ENCODE measurements at places on chromosomes 3 and 15. TPM values are rescaled to one million over a fixed set of nuclear protein-coding genes. Genes with fewer than 3 reads are reported as not detected.

- peak overlapping the region; percentile 97 for H3K4me3 ChIP-seq
- H3K27me3 ChIP-seq, result no peaks in the 10 kb centered on the region
- peak; percentile 86 for DNase-seq
Measured at GRCh38 chr3:173584838-173585831, 187.6 kb downstream of the NLGN1 start.

GRCh38 chr15:87901926-87902690 is 354.4 kb downstream of the NTRK3 start:
- H3K4me3 ChIP-seq, result no peak overlapping the region
- no peak for DNase-seq
- H3K36me3 ChIP-seq, result no peaks in the 10 kb centered on the region
- peaks cover 17% of the 10 kb centered on the region for H3K27me3 ChIP-seq
- no peaks in the 10 kb centered on the region for H3K4me1 ChIP-seq

- no peaks in the 10 kb centered on the region for H3K4me1 ChIP-seq
- no peaks in the 10 kb centered on the region for H3K36me3 ChIP-seq
- H3K27me3 ChIP-seq, result no peaks in the 10 kb centered on the region
- DNase-seq, result no peak
- no peak overlapping the region for H3K4me3 ChIP-seq
Measured at GRCh38 chr3:184656458-184656828, 55.4 kb downstream of the MAGEF1 start.

DNA sequence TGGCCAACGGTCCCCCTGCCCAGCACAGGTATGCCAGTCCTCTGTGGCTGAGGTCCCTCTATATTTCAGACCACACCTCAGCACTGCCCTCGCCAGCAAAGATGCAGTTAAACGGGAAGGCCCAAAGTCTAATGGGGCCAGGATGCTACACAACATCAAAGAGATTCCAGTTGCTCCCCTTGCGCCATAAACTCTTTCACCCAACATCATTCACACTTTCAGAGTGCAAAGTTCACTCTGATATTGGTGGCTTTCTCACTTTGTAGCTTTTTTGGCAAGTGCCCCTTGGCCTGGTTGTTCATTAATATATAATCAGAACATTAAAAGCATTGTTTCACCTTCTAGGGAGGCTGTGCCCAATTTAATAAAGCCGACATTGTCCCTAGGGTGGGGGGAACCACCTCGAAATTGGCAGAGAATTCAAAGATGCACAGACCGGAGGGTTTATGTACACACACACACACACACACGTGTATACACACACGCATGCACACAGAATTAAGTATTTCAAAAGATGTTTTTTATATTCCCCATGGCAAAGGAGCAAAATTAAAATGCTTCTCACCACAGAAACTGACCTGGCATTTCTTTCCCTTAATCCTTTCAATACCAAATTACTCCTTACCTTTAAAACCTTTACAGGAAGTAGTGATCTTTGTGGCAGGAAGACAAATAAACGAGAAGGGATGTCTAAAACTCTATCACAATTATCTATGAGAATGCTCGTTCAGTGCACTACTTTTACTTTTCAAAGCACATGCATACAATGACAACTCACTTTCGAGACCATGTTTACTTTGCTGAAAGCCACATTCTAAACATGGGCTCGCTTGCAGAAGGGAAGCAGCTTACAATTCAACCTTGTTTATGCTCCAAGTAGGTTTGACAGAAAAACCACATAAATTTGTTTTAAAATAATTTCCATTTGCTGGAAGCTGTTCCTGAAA is 19.5 kb downstream of the LRIG1 start:
- no peaks in the 10 kb centered on the region for H3K36me3 ChIP-seq
- no peaks in the 10 kb centered on the region for H3K27me3 ChIP-seq
- H3K4me1 ChIP-seq, result peaks cover 30% of the 10 kb centered on the region
- H3K27ac ChIP-seq, result no peak overlapping the region
- no peak for DNase-seq
- no peak overlapping the region for H3K4me3 ChIP-seq

GRCh38 chr15:68676926-68677325 is 98.1 kb downstream of the CORO2B start:
- H3K27me3 ChIP-seq, result no peaks in the 10 kb centered on the region
- no peaks in the 10 kb centered on the region for H3K36me3 ChIP-seq
- no peak overlapping the region for H3K27ac ChIP-seq
- no peak overlapping the region for H3K4me3 ChIP-seq
- no peak for DNase-seq

DNA sequence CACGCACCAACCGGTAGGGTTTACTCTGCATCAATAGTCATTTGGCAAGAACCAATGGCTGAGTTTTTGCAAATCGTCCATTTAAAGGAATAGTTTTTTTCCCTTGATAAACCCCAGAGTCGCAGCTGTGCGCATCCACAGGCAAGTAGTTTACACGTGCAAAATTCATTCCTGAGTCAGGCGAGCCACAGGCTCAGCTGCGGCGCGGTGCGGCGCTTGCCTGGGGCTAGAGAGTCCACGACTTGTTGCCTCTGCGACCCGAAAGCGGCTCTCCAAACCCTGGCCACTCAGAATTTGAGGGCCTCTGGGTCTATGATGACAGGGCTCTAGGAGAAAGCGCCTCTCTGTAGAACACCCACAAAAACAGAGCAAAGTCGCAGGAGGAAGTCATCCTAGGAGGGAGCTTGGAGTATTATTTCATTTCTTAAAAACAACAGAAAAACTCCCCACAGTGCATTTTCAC is 36.7 kb downstream of the ZIC4 start:
- no peaks in the 10 kb centered on the region for H3K36me3 ChIP-seq
- H3K27me3 ChIP-seq, result peaks cover 94% of the 10 kb centered on the region
- DNase-seq, result no peak

- H3K36me3 ChIP-seq, result no peaks in the 10 kb centered on the region
- H3K4me3 ChIP-seq, result peak overlapping the region; percentile 46
- H3K27ac ChIP-seq, result peak overlapping the region; percentile 83
- H3K27me3 ChIP-seq, result no peaks in the 10 kb centered on the region
Measured at GRCh38 chr15:62505762-62506161, 340.7 kb upstream of the C2CD4B start.

DNA sequence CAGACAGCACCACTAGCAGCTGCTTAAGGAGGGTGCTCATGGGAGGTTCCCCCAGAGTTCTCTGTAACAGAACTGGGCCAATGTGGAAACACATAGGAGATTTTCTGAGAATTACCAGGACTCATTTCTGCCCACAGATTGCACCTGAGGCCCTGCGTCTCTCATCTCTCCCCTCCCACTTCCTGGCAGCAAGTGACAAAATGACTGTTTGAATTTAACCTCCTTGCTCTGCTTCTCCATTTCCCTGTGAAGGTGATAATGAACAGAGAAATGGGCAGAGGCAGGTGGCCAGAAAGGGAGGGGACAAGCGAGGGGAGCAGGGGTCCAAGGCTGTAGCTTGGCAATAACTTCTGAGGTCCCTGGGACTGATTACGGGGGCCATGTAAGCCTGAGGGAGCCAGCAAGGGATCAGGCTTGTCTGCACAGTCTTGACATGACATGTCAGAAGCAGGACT is 8.0 kb downstream of the EPHB1 start:
- no peak overlapping the region for H3K4me3 ChIP-seq
- DNase-seq, result no peak
- H3K4me1 ChIP-seq, result no peaks in the 10 kb centered on the region
- H3K27me3 ChIP-seq, result no peaks in the 10 kb centered on the region

GRCh38 chr3:110752307-110752706 is 319.3 kb upstream of the NECTIN3 start:
- no peaks in the 10 kb centered on the region for H3K27me3 ChIP-seq
- H3K36me3 ChIP-seq, result no peaks in the 10 kb centered on the region
- H3K4me3 ChIP-seq, result no peak overlapping the region
- DNase-seq, result no peak
- no peaks in the 10 kb centered on the region for H3K4me1 ChIP-seq

DNA sequence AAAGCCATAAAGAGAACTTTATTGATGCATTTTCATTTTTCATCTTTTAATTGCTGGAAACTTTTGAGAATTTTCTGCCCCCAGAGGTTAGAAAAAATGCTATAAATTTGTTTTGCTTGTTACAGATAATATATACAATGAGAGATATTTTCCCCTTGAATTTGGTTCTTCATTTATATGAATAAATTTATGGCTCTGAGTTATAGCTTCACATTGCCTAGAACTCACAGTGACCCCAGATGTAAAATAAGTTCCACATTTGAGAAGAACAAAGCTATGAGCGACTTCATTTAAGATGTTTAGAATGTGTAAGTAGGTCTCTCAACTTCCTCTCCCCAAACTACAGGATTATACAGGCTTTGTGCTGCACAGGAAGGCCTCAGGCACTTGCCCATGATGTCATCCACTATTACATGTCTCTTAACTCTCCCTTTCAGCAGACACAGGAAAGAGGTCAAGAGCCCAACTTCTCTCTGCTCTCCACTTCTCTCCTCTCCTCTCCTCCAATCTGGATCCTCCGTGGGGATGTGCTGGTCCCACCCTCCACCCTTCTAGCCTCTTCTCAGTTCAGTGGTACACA is 92.8 kb downstream of the DUT start:
- H3K36me3 ChIP-seq, result peaks cover 91% of the 10 kb centered on the region
- peak; percentile 72 for DNase-seq
- no peaks in the 10 kb centered on the region for H3K27me3 ChIP-seq
- H3K4me1 ChIP-seq, result peaks cover 68% of the 10 kb centered on the region
- peak overlapping the region; percentile 82 for H3K27ac ChIP-seq

DNA sequence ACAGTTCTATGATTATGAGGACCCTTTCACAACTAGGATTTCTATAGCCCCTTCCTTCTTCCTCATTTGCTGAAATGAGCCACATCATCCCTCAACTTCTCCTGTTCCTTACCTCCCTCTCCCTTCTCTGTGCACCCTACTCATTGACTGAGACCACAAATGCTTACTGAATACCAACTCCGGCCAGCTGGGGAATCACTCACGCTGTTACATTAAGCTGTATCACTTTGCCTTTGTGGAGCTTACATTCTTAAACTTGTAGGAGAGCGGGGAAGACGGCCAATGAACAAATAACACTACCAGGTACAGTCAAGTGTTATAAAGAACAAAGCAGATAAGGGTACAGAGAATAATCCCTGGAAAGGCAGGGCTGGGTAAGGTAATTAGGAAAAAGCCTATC is 5.7 kb downstream of the SUCLG2 start:
- H3K27me3 ChIP-seq, result no peaks in the 10 kb centered on the region
- peak; percentile 10 for DNase-seq
- peak overlapping the region; percentile 88 for H3K27ac ChIP-seq
- H3K4me3 ChIP-seq, result no peak overlapping the region

GRCh38 chr3:64293121-64293520 is 67.9 kb upstream of the PRICKLE2 start:
- no peak overlapping the region for H3K4me3 ChIP-seq
- H3K4me1 ChIP-seq, result peaks cover 39% of the 10 kb centered on the region
- DNase-seq, result no peak
- H3K27ac ChIP-seq, result no peak overlapping the region

DNA sequence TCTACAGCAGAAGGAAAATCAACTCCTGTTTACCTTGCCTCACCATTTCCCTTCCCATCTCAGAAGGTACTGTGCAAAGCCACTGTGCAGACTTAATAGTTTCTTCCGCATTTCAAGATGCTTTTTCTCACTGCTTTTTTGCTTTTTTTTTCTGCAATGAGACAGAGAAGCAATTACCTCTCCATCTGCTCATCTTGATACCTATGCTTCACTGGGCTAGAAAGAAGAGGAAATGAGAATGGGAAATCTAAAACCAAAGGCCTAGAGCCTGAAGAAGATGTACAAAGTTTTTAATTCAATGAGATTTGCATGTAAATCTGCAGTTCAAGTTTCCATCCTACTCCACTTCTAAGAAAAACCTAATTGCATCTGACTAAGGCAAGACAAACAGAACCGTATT is 238.1 kb upstream of the SETMAR start:
- no peak overlapping the region for H3K27ac ChIP-seq
- no peaks in the 10 kb centered on the region for H3K27me3 ChIP-seq
- no peaks in the 10 kb centered on the region for H3K36me3 ChIP-seq
- H3K4me1 ChIP-seq, result no peaks in the 10 kb centered on the region

DNA sequence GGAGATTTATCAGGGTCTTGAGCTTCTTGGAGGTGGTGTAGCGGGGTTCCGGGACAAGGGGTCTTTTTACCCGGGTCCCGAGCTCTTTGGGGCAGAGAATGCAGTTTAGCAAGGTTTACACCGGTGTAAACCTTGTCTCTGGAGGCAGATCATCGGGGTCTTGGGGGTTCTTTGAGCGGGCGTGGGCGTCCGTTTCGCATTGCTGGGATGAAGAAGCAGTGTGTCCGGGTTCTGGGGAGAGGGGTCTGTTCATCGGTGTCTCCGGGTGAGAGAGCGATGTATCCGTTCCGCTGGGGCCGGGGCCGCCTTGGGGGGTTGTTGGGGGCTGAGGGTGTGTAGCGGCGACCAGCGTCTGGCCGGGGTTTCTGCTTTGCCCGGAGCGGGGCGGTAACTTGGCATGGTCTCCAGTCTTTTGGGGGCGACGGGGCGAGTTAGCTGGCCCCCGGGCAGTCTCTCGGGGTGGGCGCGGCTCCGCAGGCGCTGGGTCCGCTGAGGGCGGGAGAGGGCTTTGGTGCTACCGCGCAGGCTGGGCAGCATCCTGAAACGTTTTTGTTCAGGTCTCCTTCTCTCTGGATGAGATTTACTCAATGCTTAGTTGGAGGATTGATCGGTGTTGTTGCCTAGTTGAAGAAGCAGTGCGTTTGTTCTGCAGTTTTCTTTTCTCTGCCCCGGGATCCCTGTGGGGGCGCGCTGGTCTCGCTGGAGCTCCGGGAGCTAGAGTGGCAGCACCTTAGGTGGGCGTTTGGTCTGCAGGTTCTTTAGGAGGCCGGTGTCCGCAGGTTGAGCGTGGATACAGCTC is 843 bp downstream of the GLCE start:
- no peaks in the 10 kb centered on the region for H3K4me1 ChIP-seq
- no peak overlapping the region for H3K27ac ChIP-seq
- H3K27me3 ChIP-seq, result no peaks in the 10 kb centered on the region
- DNase-seq, result peak; percentile 56
- no peaks in the 10 kb centered on the region for H3K36me3 ChIP-seq

GRCh38 chr15:40845511-40846284 is 1.9 kb downstream of the SPINT1 start:
- peaks cover 13% of the 10 kb centered on the region for H3K27me3 ChIP-seq
- no peak overlapping the region for H3K27ac ChIP-seq
- no peaks in the 10 kb centered on the region for H3K4me1 ChIP-seq
- DNase-seq, result no peak

DNA sequence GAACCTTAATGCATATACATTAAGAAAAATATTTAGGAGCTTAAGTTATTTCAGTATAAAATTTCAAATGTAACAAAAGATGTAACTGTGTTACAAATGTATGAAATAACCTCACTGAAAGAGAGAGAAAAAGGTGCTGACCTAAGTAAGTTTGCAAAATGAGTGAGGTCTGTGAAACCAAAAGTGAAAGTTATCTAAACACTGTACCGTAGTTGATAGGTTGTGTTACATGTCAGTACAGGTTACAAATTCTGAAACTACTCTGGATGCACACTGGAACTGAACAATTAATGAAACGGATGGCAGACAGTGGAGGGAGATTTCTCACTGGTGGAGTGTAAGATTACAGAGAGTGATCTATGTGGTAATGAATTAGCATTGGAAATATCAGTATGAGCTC is 420.7 kb downstream of the ZNF385D start:
- no peak overlapping the region for H3K27ac ChIP-seq
- DNase-seq, result no peak
- no peak overlapping the region for H3K4me3 ChIP-seq

- no peaks in the 10 kb centered on the region for H3K4me1 ChIP-seq
- H3K27ac ChIP-seq, result no peak overlapping the region
- H3K36me3 ChIP-seq, result no peaks in the 10 kb centered on the region
- H3K4me3 ChIP-seq, result no peak overlapping the region
Measured at GRCh38 chr3:76859596-76859995, 180.3 kb upstream of the ROBO2 start.

DAZL gene
- not detected for total RNA-seq

INKA1 gene
- total RNA-seq, result 12.0 TPM

CPA3 gene
- not detected for total RNA-seq

SLC12A1 gene
- total RNA-seq, result not detected

ASB14 gene
- not detected for total RNA-seq

PAK6 gene
- total RNA-seq, result not detected

AHSG gene
- not detected for total RNA-seq

TNFSF10 gene
- total RNA-seq, result not detected

NR2F2 gene
- 5.9 TPM for total RNA-seq

GRK7 gene
- not detected for total RNA-seq

Data from GM23248 (cell line).